GM23338 (cell line): ENCODE measurements at places on chromosomes 12 and 14. TPM values are rescaled to one million over a fixed set of nuclear protein-coding genes. Genes with fewer than 3 reads are reported as not detected.
A peak's percentile ranks its signal among the peaks of the same experiment; 100 is the strongest.

GRCh38 chr12:12812618-12813119 lies 477 bp upstream of the DDX47 start:
- no peak for DNase-seq

Gene MYF5
- not detected in 2 replicates for total RNA-seq

DNA sequence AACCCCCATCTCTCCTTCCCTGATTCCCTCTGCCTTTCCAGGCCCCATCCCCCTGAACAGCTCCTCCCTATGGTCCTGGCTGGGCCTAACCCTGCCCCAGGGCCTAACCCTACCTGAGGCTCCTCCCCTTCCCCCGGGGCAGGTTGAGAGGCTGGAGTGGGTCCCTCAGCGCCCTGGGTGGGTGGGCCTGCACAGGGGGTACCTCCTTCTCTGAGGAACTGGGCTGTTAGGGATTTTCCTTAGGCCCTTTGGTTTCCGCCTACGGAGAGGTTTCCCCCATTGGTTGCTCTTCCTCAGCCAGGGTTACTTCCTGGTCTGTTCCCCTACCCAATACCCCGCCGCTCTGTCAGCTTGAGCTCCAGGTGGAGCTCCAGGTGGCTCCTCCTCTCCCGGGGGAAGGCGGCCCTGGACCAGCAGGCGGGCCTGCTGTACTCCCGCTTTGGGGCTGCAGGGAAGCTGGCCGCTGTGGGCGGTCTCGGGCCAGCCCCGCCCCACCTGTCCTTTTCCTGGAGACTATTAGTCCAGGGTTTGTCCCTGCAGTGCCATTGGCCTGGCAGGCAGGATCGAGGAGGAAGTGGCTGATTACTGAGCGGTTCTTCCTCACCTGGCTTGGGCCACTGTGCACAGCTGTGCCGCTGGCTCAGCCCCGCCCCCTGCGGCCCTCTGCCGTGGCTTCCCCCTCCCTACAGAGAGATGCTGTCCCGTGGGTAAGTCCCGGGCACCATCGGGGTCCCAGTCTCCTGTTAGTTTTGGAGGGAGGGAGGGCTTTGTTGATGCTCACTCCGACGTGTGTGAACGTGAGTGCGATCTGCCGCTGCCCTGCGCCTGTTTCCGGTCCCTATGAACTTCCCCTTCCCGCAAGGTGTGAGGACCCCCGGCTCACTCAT lies 2.5 kb downstream of the C12orf57 start:
- peak; percentile 95 for DNase-seq

- DNase-seq, result peak; percentile 85
Observed at GRCh38 chr12:40032433-40033241, 73.2 kb downstream of the SLC2A13 start.

DNA sequence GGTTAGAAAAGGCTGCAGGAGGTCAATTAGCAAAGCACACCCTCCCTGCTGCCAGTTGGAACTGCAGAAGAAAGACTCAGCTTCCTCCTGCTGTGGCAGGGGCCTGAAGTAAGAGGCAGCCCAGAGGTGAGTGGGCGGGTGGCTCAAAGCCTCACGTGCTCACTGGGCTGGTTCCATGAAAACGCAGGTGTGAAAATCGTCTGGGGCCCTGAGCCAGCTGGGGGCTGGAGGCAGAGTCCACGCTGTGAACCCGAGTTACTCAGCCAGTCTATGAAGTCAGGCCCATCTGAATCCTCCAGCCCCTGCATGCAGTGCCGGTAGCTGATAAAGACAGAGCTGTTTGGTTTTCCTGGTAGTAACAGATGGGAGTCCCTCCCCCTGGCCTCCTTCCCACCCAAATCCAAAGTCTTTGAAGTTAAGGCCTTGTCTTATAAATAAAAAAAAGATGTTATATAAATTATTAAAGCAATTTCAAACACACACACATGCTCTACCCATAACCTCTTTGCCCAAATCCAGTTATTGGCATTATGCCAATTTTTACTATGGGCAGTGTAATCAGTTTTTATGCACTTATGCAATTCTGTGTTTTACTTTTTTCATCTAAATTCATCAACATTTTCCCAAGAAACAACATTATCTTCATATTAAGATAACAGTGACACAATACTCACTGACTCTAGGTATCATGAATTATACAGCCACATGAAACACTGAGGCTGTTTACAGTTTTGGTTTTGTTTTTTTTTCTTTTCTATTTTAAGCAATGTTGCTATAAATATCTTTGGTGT lies 57.9 kb upstream of the PNMA1 start:
- peak; percentile 79 for DNase-seq

DNA sequence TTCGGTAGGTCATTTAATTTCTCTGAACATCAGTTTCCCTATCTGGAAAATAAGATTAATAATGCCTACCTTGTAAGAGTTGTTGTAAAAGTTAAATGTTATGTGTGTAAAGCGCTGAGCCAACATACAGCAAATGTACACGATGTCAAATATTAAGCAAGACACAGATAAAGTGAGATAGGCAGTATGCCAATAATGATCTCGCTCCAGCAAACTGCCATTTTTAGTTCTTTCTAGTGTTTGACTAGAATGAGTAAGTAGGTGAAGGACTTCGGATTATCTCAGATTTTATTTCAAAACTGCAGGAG lies 840 bp downstream of the DHRS7 start:
- no peak for DNase-seq
